ENCODE measurements at places on chromosomes 13 and 19. TPM values are rescaled to one million over a fixed set of nuclear protein-coding genes. Genes with fewer than 3 reads are reported as not detected.

KLK4 gene
- total RNA-seq, result not detected

SYNGR4 gene
- not detected for total RNA-seq

PGLYRP1 gene
- total RNA-seq, result not detected

KLK5 gene
- total RNA-seq, result 0.69 TPM

PPM1N gene
- total RNA-seq, result 1.2 TPM
